AML-193 (cell line): ENCODE measurements at places on chromosomes 7 and 10.

- no peak for DNase-seq
Observed at GRCh38 chr7:20005081-20005480, 212.1 kb downstream of the MACC1 start.

DNA sequence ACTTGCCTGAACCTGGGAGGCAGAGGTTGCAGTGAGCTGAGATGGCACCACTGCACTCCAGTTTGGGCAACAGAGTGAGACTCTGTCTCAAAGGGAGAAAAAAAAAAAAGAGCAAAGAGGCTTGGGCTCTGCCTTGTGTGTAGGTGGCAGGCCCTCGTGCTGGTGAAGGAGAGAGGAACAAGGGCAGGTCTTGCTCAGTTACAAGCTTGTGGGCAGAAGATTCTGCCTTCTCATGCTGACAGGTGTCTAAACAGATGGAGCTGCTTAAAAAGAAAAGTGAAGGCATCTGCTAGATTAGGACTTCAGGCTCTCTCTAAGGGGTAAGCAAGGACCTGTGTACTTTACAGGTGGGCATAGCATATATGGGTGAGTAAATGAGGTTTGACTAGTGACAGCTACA lies 65.5 kb upstream of the TRIM8 start:
- DNase-seq: no peak

DNA sequence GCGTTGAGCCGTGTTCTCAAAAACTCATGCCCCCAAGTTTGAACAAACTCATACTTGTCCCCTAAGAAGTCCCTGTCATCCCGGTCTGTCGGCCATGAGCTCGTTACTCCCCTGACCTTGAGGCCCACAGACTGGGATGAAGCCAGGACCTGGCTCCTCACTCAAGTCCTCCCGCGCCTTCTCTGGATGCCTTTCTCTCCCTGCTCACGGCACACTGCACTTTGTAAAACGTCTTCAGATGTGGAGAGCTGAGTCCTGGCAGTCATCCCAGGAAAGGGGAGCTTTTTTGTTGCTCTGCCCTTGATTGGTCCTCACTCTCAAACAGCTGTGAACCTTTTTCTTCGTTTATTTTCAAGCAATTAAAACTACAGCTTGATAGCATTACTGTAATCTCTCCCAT lies 110.8 kb downstream of the JAZF1 start:
- DNase-seq: no peak

GRCh38 chr10:3081383-3081981 lies 14.1 kb downstream of the PFKP start:
- DNase-seq: no peak

DNA sequence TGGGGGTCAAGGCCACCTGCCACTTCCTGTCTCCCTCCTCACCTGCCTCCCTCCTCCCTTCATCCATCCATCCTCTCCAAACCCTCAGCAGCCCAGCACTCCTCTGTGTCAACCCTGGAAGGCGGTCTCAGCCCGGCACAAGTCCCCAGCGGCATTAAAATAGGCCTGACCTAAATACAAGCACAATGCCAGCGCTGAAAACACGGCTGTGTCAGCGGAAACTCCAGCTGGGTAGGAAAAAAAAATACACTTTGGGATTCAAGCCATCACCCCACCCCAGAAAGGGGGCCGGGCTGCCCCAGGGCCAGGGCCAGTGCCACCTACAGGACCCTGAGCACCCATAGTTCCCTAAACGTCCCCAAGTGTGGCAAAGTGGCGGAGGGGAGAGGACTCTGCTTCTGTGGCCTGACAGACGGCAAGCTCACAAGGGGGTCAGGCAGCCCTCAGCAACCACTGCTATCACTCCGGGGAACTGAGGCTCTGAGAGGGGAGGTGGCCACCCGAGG lies 22.7 kb upstream of the GTF2IRD1 start:
- DNase-seq: no peak

DNA sequence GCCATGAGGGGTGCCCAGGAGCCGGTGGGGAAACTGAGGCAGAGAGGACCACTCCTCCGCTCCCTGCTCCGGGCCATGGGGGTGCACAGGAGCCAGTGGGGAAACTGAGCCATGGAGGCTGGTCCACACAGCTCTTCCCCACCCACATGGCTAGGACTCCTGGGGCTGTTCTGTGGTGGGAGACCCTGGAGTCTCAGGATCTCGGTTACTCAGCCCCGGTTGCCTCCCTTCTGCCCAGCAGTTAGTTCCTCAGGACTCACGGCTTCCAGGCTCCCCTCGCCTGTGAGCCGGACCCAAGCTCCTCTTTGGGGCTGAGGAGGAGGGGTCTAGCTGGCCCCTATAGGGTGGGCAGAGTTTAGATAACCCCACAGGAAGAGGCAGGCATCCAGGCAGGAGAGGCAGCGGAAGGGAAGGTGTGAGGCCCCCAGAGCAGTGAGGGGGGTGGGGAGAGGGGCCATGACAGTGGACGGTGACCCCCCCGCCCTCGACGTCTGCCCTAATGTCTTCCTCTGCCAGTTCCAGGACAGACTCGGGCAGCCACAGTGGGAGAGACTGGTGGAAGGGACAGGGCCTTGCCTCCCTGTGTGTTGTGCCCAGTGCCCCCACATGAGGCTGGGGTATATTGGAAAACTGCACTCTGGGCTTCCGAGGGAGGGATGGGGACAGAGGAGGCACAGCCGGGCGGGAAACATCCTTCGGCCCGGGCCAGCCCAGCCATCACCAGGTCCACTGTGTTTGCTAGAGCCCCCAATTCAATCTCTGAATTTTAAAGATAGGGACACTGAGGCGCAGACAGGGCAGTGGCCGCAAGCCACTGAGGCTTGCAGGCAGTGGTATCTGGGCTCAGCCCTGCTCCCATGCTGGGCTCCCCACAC lies 4.3 kb downstream of the ELFN1 start:
- DNase-seq: no peak

GRCh38 chr7:150567169-150567568 lies at the start of gene GIMAP4:
TSS of gene GIMAP4 (plus strand) at chr7:150567390. CDS start at chr7:150569902, 2,512 bp downstream.
- DNase-seq: no peak

- DNase-seq: no peak
Observed at GRCh38 chr10:84176351-84176750, 2.8 kb downstream of the GPR15LG start.

DNA sequence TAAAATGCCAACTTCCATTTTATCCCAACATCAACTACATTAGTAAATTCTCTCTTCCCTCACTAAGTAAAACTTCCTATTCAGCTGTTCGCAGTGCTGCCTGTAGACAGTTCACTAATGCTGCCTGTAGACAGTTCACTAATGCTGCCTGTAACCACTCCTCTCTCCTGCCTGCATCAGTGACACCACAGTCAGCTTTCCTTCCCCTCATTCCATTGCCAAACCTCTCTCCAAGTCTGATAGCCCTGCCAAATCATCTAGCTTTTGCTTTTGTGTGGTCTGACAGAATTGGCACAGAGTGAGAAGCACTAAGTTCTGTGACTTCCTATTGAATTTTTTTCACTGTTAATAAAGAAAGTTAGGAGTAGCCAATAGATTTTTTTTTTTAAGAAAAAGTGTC lies 43.0 kb upstream of the MACC1 start:
- no peak for DNase-seq

GRCh38 chr7:149196151-149196704 lies 882 bp downstream of the ZNF282 start:
- DNase-seq: no peak

DNA sequence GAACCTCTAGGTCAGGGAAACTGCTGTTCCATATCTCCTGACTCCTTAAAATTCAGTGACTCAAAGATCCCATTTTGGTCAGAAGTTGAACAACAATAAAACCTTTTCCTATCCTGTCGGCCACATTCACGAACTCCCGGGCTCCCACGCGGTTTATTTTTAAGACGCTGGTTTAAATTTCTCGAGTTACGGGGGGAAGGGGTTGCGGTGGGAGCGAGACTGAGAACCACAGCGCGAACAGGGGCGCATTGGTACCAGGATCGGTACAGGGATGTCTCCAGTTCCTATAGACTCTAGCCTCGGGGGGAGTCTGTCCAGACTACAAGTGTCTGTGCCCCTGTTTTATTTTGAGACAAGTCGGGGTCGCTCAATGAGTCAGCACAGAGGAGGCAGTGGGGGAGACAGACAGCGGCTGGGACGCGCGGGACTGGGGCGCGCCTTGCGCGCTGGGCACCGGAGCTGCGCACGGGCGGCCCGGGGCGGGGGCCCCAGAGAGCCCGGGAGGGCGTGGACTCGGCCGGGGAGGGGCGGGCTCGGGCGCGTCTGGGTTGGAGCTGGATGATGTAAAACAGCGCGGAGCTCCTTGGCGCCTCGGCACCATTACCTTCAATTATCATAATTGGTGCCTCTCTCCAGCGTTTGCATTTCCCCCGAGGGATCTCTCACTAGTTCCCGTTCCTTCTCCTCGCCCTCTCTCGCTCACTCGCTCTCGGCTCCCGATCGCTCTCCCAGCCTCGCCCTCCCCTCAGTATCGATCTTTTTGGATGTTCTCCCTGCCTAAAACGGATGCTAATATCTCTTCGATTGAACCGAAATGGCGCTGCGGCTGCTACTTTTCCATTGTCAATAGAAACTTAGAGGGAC lies 8.7 kb upstream of the BAMBI start:
- no peak for DNase-seq

DNA sequence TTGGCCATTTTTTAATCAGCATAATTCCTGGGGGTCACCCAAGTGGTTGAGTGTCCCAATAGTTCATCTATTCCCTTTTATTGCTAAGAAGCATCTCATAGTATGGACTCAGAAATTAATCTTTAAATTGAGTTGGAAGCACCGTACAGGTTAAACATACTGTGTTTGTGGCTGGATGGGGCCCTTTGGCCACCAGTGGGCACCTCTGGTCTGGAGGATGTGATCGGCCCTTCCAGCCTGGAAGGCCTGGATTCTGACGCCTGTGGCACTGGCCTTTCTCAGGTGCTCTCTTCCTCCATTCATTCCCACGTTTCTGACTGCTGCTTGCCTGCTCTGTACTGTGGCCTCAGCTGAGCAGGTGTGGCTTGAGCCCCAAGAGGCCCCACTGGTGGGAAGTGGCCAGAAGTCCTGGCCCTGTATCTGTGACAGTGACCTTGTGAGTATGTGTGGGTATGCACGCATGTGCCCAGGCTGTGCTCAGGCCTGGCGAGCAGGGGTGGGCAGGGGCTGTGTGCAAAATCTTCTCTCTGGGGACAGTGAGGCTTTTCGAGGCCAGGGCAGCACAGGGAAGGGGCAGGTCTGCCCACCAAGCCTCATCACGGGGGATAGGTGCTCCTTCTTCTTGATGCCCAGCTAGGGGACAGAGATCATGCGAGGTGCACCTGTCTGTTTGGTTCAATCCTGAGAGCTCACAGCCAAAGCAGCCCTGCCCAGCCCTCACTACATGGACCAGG lies 30.1 kb downstream of the LDB3 start:
- DNase-seq: no peak

- DNase-seq: no peak
Observed at GRCh38 chr7:26700386-26700785, 164.0 kb downstream of the SKAP2 start.

- DNase-seq: no peak
Observed at GRCh38 chr10:123746942-123747341, 80.8 kb downstream of the GPR26 start.

GRCh38 chr7:30988351-30989005 lies 24.7 kb downstream of the GHRHR start:
- no peak for DNase-seq

- DNase-seq: no peak
Observed at GRCh38 chr7:124667312-124668153, 98.1 kb downstream of the GPR37 start.

DNA sequence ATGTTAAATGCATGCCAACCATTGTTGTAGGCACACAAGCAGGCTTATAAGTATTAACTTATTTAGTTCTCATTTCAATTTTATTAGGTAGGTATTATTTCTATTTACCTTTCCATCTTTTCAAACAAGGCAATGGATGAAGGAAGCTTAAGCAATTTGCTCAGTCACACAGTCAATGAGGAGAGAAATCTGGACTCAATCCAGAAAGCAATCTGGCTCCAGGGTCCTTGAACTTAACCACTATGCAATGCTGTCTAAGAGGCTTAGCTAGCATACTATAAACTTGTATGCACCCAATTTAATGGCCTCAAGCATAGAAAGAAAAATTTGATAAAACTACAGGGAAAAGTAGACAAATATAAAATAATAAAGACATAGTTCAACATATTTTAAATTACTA lies 88.6 kb downstream of the VWDE start:
- DNase-seq: no peak

DNA sequence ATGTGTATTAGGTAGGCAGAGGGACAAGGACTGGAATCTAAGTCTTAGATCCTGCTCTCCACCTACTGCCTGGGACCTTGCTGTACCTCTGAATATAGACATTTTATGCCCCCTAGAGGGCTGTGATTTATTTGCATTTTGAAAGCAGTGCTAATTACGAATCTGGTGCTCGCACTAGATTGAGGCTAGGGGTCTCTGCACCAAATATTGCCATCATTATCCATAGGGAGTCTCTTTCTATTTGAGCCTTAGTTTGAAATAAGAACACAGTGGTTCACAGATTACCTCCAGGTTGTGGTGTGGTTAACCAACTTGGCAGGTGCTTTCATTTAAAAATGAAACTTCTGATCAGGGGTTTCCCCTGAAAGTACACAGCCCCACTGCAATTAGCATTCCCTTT lies 41.8 kb downstream of the CNNM1 start:
- no peak for DNase-seq

GRCh38 chr7:114988755-114989375 lies 67.0 kb downstream of the MDFIC start:
- DNase-seq: no peak

GRCh38 chr7:158310924-158311666 lies 276.5 kb downstream of the PTPRN2 start:
- DNase-seq: no peak

- DNase-seq: no peak
Observed at GRCh38 chr7:84394219-84394618, 199.6 kb upstream of the SEMA3A start.

DNA sequence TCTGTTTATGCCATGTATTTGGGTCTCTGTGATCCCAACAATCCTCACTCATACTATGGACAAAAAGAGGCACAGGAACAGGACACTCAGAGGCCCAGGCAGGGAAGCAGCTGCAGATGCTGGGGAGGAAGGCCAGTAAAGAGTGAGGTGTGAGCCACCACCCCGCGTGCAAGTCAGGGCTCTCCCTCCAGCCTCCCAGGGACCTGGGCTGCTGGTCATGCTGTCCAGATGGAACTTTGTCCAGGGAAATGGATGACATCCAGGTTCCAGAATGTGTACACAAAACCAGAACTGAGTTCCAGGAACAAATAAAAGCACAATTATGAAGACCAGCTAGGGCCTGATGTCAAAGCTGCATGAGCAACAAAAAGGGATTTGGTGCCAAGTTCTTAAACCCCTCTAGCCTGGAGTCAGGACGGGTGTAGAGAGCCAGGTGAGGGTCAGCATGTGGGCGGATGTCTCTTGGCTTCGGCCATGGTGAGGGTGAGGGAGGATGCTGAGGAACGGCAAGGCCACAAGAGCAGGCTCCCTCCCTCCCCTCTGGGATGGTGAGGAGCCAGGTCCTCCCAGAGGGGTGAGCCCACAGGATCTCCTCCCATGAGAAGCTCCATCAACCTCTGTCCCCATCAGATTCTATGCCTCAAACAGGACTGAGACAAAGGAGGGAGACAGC lies 739.7 kb downstream of the PARD3 start:
- DNase-seq: no peak
